Stimulated activated CD4-positive, alpha-beta T cell treated with anti-CD3 and anti-CD28 coated beads, Interleukin-15, amount 100 ng/mL, for 1 hour (primary cell): ENCODE measurements at places on chromosomes 12 and 14.

- DNase-seq, result no peak
Measured at GRCh38 chr14:53409289-53409688, 256.2 kb upstream of the DDHD1 start.

DNA sequence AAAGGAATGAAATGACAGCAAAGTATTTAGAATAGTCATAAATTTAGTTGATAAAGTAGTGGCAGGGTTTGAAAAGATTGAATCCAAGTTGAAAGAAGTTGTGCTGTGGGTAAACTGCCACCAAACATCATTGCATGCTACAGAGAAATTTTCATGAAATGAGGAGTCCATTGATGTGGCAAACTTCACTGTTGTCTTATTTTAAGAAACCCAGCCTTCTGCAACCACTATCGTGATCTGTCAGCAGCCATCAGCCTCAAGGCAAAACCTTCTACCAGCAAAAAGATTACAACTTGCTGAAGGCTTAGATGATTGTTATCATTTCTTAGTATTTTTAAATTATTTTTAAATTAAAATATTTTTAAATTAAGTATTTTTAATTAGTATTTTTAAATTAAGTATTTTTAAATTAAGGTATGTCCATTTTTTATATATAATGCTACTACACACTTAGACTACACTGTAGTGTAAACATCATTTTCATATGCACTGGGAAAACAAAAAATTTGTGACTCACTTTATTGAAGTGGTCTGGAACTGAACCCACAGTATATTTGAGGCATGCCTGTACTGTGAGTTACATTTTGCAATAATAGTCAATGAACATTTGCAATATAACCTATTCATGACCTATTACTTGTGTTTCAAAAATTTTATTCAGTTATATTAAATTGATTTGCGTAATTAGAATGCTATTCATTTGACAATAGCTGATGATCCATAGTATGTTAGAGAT, 67.2 kb upstream of the SYT1 start:
- no peak for DNase-seq

DNA sequence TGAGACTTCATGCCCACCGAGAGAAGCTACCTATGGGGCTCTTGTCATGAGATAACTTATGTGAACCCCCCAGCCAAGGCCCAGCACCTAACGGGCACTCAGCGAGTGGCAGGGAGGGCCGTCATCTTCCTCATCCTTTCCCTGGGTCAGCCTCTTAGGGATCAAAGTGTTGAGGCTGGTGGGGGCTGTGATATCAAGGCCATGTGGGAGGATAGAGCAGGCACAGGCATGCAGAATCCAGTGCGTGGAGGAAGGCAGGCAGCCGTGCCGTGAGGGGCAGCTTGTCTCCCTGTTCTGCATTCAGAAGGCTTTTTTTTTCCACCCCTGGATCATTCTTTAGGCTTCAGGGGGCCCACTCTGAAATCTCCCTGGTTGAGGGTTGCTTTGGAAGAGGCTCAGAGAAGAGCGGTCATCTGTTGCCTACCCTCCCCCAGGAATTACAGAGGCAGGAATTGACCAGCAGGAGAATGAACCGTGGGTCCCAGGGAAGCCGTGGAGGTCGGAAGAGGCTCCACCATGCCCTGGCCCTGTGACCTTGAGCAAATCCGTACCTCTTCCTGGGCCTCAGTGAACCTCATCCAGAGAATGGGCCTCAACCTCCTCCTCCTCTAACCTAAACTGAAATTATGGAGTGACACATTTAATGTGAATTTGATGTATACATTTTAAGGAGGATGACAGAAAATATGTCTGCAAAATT, 62.8 kb downstream of the BEGAIN start:
- DNase-seq, result no peak

GRCh38 chr12:34108405-34108803, 86.1 kb downstream of the ALG10 start:
- no peak for DNase-seq

DNA sequence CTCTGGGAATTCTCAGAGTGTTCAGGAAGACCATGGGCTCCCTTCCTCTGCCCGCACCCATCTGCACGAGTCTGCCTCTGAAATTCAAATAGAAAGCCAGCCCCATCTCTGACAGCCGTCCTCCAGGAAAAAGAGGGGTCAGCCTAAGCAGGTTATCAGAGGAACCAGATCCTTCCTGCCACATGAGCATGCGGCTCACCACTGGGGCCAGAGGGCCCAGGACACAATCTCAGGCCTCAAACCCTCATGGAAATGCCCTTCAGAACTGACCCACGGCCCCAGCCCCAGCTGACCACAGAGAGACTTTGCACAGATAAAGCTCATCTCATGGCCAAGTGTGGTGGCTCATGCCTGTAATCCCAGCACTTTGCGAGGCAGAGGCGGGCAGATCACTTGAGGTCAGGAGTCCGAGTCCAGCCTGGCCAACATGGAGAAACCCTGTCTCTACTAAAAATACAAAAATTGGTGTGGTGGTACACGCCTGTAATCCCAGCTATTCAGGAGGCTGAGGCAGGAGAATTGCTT, 23.2 kb downstream of the PXN start:
- DNase-seq, result no peak

GRCh38 chr12:58887068-58887467, 33.2 kb downstream of the LRIG3 start:
- no peak for DNase-seq

DNA sequence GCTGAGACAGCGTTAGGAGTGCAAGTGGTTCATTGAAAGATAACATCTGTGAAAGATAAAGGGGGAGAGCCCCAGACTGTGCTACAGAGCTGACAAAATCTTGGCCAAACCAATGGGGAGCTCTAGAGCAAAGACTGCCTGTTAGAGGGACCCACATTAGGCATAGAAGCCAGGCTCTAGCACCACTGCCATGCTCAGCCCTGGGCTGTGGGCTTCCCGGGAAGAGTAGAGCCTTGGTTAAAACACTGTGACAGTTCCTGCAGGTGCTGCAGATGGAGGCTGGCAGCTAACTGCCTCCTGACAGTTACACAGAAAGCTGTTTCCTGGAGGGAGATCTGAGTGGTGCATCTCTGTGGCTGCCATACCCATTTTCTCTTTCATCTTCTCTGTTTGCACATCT, 23.0 kb downstream of the TSHR start:
- DNase-seq, result no peak
